ENCODE measurements at places on chromosomes 2 and 18. TPM values are rescaled to one million over a fixed set of nuclear protein-coding genes. Genes with fewer than 3 reads are reported as not detected.

The NT5DC4 gene
- not detected for total RNA-seq

- H3K4me1 ChIP-seq, result no peaks in the 10 kb centered on the region
- H3K27me3 ChIP-seq, result no peaks in the 10 kb centered on the region
- no peak overlapping the region for H3K27ac ChIP-seq
- H3K36me3 ChIP-seq, result no peaks in the 10 kb centered on the region
Observed at GRCh38 chr2:122167515-122167914, 412.1 kb downstream of the TSN start.

- no peaks in the 10 kb centered on the region for H3K36me3 ChIP-seq
- no peaks in the 10 kb centered on the region for H3K4me1 ChIP-seq
- H3K4me3 ChIP-seq, result no peak overlapping the region
- DNase-seq, result no peak
- no peak overlapping the region for H3K27ac ChIP-seq
Observed at GRCh38 chr2:82317012-82317411, 2012.5 kb upstream of the LRRTM1 start.

- DNase-seq, result no peak
- H3K36me3 ChIP-seq, result no peaks in the 10 kb centered on the region
- no peak overlapping the region for H3K4me3 ChIP-seq
- no peaks in the 10 kb centered on the region for H3K27me3 ChIP-seq
- H3K27ac ChIP-seq, result no peak overlapping the region
Observed at GRCh38 chr2:207787017-207787416, 17.3 kb upstream of the FZD5 start.

- peak overlapping the region; percentile 92 for H3K27ac ChIP-seq
- DNase-seq, result no peak
- H3K36me3 ChIP-seq, result peaks cover 7% of the 10 kb centered on the region
- H3K27me3 ChIP-seq, result no peaks in the 10 kb centered on the region
- H3K4me1 ChIP-seq, result peaks cover 23% of the 10 kb centered on the region
Observed at GRCh38 chr2:172693037-172693436, 42.6 kb upstream of the RAPGEF4 start.

DNA sequence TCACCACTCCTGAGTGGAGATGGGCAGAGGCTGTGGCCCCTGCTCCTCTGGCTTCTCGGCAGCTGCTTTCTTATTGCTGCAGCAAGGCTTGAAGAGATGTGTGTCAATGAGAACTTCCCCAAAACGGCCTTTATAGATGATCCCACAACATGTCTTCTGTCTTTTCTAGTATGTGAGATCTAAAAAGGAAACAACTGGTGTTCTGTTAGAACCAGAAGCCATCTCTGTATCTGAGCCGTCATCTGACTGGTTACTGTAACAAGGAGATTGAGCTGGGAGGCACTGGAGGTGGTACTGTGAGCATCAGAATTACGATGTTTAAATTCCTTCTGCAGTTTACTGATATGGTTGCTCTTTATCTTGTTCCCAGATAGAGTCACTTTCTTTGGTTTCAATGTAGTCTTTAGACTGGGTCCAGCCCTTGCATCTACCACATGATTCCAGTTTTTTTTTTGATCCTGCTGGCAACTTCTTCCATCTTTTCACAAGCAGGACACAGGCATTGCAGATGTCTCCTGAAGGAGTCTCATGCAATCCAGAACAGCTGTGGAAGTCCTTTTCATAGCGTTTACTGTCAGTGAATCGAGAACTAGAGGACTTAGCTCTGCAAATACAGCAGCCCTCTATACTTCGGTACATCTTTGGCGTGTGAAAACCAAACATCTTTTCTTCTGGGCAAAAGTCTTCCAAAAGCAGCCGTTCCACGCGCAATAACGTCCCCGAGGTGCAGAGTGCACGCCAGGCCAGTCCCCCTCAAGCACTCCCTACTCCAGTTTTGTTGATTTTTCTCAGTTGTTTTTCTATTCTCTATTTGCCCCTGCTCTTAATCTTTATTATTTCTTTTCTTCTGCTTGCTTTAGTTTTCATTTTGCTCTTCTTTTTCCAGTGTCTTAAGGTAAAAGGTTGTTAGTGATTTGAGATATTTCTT is 29.7 kb downstream of the TAF4B start:
- no peaks in the 10 kb centered on the region for H3K27me3 ChIP-seq
- peaks cover 1% of the 10 kb centered on the region for H3K36me3 ChIP-seq
- H3K4me1 ChIP-seq, result peaks cover 3% of the 10 kb centered on the region
- H3K27ac ChIP-seq, result no peak overlapping the region
- no peak for DNase-seq

- H3K4me3 ChIP-seq, result no peak overlapping the region
- H3K4me1 ChIP-seq, result peaks cover 40% of the 10 kb centered on the region
- DNase-seq, result no peak
- peaks cover 6% of the 10 kb centered on the region for H3K36me3 ChIP-seq
- peak overlapping the region; percentile 95 for H3K27ac ChIP-seq
- H3K27me3 ChIP-seq, result no peaks in the 10 kb centered on the region
Observed at GRCh38 chr2:135791418-135792190, 45.4 kb downstream of the LCT start.

Data from chondrocyte (in vitro differentiated cells).